ENCODE measurements at places on chromosomes 6 and 20. TPM values are rescaled to one million over a fixed set of nuclear protein-coding genes. Genes with fewer than 3 reads are reported as not detected.

Gene ABHD16B
- total RNA-seq, result not detected

- no peak for DNase-seq
Measured at GRCh38 chr6:115601509-115601908, 459.2 kb downstream of the FRK start.

Gene MAS1
- 0.12 TPM for total RNA-seq

GRCh38 chr6:44341095-44341890 lies 1.2 kb upstream of the SPATS1 start:
- no peak for DNase-seq

GRCh38 chr6:134930463-134930862 lies 19.4 kb downstream of the ALDH8A1 start:
- DNase-seq, result no peak

DNA sequence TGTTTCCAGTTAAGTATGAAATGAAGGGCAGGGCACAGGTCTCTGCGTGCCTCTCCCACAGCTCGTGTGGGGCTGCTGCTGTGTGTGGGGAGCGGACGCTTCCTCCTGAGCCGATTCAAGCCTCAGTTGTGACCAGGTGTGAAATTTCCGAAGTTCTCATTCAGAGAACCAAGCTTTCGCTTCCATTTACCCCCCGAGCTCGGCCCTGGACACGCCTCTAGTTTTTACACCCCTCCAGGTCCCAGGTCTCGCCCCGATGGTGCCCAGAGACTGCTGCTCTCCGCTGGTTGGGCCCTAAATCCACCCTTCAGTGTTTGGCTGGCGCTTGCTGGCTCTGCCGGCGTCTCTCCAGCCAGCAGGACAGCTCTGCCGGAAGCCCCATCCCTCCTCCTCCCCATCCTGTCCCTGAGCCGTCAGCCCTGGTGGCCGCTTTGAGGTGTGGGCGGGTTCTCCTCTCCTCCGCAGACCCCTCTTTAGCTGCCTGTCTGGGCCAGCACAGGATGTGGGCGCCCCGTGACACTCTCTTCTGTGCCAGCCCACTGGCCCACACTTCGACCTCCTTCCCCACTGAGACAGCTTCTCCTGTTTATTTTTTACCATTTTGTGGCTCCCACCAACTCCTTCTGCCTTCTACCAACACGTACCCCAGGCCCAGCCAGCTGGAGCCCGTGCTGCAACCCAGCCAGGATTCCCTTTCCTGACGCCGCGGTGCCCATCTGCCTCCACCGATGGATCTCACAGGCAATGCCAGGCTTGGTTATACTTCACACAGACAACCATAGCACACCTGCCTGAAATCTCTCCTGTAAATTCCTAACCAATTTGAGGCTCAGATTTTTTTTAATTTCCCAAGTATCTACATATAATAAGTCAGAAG lies 142.8 kb downstream of the DLL1 start:
- peak; percentile 56 for DNase-seq

GRCh38 chr6:43402820-43403219 lies 24.5 kb upstream of the ABCC10 start:
- DNase-seq, result no peak

DNA sequence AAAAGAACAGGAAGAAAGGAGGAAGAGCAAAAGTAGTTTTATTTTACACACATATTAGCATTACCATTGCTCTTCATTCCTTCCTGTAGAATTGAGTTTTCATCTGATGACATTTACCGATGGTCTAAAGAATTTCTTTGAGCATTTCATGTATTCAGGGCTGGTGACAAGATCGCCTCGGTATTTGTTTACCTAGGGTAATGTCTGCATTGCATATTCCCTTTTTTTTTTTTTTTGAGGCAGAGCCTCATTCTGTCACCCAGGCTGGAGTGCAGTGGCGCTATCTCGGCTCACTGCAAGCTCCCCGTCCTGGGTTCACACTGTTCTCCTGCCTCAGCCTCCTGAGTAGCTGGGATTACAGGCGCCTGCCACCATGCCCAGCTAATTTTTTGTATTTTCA lies 19.3 kb downstream of the RAB22A start:
- DNase-seq, result no peak

Gene COX4I2
- total RNA-seq, result 5.2 TPM

Gene BPI
- 0.19 TPM for total RNA-seq

GRCh38 chr6:39649996-39650395 lies 75.2 kb downstream of the KIF6 start:
- DNase-seq, result no peak

Gene LSM14B
- total RNA-seq, result 25.0 TPM

GRCh38 chr6:43886717-43887339 lies 116.8 kb downstream of the VEGFA start:
- no peak for DNase-seq

Gene TRAPPC3L
- 0.55 TPM for total RNA-seq

Gene SERINC3
- total RNA-seq, result 131 TPM

Gene XPO5
- 30.6 TPM for total RNA-seq

Gene CNBD2
- 2.5 TPM for total RNA-seq

DNA sequence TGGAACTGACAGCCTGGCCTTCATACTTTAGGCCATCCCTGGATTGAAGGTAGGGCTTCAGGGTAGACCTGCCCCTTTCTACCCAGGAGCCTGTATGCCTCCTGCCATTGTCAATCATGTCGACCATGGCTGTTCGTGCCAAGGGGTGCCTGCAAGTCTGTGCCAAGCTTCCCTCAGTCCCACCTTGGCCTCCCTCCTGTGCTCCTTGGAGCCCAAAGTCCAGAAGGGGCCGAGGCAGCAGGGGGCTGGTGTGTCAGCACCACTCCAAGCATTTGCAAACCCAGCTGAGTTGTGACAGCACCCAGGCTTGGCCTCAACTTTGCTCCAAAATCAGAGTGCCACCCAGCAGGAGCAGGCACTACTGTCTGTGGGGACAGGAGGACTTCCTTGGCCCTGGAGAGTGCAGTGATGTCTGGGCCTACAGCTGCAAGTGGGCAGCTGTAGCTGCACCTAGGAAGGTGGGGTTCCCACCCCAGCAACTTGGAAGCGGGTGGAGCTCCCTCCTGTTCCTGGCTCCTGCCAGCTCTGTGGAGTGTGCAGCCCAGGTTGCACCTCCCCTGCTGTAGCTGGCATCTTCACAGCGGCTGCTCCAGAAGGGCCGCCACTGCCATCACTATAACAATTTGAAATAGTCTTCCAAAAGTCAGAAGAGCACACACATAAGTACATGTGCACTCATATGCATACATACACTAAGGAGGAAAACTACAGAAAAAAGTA lies 1719.3 kb downstream of the HACE1 start:
- no peak for DNase-seq

- no peak for DNase-seq
Measured at GRCh38 chr6:150005761-150006651, 19.3 kb downstream of the RAET1L start.

DNA sequence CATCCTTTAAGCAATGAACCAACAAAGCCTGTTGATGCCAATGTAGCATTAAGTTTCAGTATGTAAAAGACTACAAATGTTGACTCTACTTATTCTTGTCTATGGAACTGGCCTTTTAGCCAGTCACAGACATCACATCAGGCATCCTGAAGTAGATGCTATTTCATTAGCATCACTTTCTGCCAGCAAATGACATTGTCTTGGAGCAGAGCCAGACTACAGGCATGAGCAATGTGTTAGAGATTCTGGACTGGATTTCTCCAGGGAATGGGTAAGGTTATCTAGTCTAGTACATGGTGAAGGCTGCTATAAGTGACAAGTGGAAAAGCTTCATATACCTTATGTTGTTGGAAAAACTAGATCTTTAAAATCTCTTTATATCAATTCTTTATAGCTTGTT lies 142.9 kb downstream of the ADGRB3 start:
- no peak for DNase-seq

DNA sequence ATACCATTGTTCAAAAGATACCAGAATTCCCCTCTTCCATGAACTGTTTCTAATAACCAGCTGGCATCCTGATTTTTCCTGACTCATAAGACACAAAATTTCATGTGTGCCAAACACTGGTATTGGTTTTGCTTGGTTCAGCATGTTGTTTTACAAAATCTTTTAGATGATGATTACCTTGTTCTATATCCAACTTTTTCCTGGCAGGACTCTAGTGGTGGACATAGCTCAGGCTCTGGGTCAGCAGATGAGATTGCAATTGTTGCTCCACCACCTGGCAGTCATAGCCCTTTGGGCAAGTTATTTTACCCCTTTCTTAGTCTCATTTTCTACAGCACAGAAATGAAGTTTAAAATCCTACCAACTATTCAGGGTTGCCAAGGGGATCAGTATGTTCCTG lies 6.2 kb downstream of the TRIM38 start:
- no peak for DNase-seq

Gene PHACTR1
- 33.9 TPM for total RNA-seq

Gene SRC
- 72.4 TPM for total RNA-seq

DNA sequence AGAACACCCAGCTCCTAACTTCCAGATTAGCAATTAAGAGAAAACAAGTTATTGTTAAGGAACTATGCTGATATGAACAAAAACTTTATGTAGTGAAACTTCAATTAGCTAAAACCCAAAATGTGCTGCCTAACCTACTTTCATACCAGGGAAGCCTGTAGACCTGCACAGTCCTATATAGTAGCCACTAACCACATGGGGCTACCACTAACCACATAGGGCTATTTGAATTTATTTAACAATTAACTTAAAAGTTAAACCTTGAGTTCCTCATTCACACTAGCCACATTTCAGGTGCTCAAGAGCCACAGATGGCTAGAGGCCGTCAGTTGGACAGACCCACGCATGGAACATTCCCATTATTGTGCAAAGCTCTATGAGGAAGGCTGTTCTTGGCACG lies 72.4 kb upstream of the LAMP5 start:
- no peak for DNase-seq

- no peak for DNase-seq
Measured at GRCh38 chr6:9986273-9986672, 428.6 kb downstream of the TFAP2A start.

Gene KIF6
- 0.39 TPM for total RNA-seq

- no peak for DNase-seq
Measured at GRCh38 chr6:108627692-108628550, 67.2 kb downstream of the FOXO3 start.

GRCh38 chr6:55562318-55562717 lies 16.7 kb downstream of the HMGCLL1 start:
- DNase-seq, result no peak

GRCh38 chr20:47269309-47270165 lies 87.0 kb downstream of the ZMYND8 start:
- no peak for DNase-seq

DNA sequence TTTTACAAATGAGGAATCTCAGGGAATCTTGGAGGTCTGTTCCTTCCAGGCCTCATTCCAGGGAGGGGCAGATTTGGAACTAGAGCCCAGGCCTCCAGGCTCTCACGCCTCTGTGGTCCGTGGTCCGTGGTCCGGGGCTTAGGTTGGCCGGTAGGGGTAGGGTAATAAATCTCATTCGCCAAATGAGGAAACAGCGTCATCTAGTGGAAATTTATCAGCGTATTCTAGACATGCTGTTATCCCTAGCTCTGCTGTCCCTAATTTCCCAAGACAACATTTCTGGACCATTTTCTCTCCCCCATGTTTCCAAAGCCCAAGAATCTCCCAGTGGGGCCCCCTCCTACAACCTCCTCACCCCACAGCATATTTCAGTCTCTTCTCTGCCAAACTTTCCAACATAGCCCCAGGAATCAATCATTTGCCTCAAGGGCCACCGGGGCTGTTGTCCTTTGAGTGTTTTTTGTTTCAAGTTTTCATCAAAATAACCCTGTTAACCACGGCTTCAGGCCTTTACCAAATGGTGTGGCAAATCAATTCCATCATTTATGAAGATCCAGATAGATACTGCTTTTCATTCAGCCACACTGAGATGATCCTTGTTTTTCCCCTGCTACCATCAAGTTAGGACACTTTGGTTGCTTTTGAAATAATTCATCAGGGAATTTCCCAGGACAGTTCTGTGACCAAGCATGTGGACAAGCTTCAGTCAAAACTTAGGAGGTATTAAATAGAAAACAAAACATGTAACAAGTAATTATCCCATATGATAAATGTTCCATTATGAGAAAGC lies 126.8 kb downstream of the ALDH8A1 start:
- no peak for DNase-seq

DNA sequence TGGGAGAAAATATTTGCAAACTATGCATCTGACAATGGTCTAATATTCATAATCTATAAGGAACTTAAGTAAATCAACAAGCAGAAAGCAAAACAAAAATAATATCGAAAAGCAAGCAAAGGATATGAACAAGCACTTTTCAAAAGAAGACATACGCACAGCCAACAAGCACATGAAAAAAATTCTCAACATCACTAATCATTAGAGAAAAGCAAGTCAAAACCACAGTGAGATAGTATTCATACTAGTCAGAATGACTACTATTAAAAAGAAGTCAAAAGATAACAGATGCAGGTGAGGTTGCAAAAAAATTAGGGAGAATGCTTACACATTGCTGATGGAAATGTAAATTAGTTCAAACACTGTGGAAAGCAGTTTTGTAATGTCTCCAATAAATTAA lies 410.2 kb downstream of the MMUT start:
- no peak for DNase-seq

- no peak for DNase-seq
Measured at GRCh38 chr6:107144014-107144413, 28.7 kb upstream of the BEND3 start.

GRCh38 chr6:149452037-149452939 lies 32.5 kb downstream of the ZC3H12D start:
- no peak for DNase-seq

DNA sequence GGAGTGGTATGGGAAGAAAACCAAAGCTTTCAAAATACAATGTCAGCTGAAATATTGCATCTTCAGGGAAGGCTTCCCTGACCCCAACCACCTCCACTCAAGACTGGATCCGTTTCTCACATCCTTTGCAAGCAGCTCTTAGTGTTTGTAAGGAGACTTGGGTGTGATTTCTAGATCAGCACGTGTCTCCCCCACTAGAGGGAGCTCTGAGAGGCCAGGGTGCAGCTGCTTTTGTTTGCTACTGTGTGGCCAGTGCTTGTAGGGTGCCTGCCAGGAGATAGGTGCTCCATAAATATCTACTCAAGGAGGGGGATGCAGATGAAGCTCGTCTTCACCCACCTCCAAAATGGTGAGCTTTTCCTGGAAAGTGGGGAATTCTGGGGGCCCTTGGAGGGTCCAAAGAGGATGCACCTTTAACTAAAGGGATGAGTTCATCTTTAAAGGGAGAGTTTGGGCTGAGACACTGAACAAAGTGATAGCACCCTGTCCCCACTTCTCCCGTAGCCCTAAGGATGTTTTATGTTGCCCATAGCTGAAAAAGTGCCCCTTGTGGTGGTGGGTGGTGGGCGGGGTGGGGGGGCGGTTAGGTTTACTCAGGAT lies 52.6 kb upstream of the MAFB start:
- DNase-seq, result peak; percentile 71

GRCh38 chr6:125773387-125774341 lies 17.1 kb upstream of the NCOA7 start:
- no peak for DNase-seq

Gene EDN1
- total RNA-seq, result 3.4 TPM
